ENCODE measurements at places on chromosomes 7 and 10.
A peak's percentile ranks its signal among the peaks of the same experiment; 100 is the strongest.

DNA sequence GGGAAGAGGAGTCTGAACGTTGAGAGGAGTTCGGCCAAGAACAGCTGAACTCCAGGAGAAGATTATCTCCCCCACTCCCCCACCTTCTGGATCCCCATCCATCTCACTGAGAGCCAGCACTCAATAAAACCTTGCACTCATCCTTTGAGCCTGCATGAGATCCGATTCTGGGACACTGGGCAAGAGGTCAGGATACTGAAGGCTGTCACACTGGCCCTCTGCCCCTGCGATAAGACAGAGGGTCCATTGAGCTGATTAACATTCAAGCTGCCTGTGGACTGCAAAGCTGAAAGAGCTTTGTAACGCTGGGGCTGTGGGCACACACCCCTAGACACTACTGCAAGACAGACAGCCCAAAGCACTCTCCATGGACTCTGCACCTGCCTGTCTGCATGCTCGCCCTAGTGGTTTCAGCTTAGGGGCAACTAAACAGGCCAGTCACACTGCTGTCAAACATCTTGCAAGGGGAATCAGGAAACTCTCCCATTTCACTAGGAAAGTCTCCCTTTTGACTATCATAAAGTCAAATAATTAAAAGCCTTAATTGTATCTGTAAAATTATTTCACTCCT is 42.3 kb upstream of the CNTNAP2 start:
- DNase-seq = no peak

DNA sequence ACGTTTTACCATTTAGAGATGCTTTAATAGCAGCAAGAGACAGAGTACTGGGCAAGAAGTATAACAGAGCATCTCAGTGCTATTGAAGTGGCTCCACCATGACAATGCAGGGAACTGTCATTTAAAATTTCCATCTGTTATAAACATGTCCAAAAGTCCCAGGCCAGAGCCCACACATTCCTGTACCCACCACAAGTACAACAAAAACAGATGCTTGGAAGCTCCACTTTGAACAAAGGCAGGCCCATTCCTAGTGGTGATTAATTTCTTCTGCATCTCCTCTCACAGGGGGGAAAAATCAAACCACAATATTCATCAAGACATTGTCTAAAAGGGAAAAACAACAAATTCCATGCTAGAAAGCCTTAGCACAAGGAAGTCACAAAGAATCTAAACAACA is 627.9 kb downstream of the PARD3 start:
- no peak for DNase-seq

DNA sequence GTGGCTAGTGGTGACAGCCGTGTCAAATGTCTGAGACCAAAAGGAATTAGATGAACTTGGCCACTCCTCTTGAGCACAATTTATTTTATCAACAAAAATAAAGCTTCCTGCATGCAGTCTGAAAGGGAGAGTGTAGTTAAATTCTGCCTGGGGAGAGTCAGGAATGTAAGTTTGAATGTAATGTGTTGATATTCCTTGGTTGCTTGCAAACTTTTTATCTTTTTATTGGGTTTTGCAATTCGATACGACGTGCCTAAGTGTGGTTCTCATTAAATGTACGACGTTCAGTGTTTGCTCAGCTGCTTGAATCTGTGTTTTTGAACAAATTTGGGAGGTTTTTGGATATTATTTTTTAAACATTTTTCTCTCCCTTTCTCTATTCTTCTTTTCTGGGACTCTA is 839.9 kb downstream of the CCSER2 start:
- no peak for DNase-seq

GRCh38 chr10:21516242-21517131 is 9.0 kb downstream of the SKIDA1 start:
- peak; percentile 64 for DNase-seq

DNA sequence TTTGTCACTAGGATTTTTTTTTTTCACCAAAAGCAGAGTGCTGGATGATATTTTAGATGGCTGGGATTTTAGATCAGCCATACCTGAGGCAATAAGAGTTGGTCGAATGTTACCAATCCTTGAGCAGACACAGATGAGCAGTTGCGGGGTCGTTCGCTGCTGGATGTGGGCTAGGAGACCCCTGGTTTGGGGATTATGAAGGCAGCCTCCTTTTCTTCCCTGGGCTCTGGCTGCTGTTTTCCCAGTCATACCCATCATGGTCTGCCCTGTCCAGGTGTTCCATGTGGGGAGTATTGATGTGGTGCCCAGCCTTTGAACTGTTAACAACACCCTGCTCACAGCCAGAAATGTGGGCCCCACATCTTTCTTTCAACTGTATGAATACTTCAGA is 5.0 kb downstream of the PTPRE start:
- no peak for DNase-seq

DNA sequence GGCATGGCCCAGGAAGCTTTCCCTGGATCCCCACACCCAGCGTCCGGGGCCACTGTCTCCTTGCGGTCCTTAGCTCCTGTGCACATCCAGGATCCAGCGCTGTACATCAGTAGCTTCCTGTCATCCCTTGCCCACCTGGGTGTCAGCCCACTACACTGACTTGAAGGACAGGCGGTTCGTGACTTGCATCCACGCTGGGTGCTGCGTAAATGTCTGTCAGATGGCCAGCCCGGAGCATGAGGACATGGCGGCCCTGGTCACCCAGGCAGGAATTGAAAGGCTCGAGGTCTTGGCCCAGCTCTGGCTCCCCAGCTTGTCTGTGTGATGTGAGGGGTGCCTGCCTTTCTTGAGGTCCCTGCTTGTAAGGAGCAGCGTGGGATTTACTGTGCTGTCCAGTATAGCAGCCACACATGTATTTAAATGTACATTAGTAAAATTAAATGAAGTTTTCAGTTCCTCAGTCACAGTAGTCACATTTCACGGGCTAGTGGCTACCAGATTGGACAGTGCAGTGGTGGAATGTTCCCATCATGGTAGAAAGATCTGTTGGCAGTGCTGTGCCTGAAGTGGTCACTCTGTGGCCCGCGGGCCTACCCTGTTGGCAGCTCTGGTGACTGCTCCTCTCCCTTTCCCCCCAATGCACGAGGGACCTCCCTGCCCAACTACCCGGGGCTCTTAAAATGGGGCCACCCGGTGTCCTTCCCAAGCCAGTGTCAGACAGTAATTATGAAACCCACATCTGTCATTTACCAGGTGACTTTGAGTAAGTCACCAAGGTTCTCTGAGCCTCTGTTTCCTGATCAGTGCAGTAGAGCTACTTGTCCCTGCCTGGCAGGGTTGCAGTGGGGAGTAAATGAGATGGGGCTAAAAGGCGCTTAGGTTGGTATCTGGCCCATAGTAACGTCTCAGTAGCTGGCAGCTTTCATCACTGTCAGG is 97.8 kb upstream of the PPIF start:
- no peak for DNase-seq

- no peak for DNase-seq
Observed at GRCh38 chr10:7491949-7492659, 81.3 kb upstream of the SFMBT2 start.

DNA sequence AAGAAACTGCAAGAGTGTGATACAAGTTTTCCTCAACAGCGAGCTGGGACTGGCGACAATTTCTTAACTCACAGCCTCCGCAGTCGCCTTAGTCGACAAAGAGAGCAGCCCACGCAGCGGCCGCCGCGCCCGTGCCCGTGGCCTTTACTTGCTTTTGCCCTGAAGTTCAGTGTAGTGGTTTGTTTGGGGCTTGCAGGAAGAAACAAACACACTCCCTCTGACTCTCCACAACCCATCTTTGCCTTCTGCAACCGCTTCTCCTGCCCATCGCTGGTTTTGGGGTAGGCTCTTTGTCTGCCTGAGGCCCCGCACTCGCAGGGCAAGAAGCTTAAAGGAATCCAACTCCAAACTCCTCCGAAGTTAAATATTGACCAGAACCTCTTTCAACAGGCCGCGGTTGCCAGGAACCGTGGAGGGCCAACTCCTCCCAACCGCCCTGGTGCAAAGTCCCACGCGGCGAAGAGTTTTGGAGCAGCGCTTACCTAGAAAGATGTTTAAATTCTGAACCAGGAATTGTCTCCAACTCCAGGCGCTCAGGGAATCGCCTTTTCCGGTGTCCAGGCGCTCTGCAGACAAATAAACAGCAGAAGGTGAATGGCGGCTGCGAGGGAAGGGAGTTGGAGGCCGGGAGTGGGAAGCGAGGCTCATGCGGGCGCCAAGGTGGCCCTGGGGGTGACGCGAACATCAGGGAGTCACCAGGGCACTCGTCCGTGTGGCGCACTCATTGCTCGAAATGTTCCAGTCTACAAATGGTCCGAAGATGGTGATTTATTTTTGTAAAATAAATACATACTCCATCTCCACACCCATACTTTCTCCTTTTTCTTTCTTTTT is 8.3 kb downstream of the HOXA4 start:
- no peak for DNase-seq

DNA sequence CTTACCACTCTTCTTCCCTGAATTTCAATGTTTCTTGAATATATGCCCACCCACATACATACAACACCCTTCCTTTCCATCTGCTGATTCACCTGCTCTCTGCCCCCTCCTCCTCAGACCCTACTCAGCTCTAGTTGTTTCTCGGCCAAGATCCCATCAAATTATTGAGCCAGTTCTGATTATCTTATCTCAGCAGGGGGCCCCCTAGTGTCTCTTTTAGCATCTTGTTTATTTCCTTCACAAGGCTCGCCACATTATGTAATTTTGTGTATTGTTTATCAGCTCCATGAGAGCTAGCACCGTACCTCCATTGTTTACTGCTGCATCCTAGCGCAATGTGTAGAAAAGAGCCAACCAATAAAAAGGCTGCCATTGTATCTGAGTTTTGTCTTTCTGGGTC is 71.9 kb downstream of the FAM13C start:
- DNase-seq = no peak

DNA sequence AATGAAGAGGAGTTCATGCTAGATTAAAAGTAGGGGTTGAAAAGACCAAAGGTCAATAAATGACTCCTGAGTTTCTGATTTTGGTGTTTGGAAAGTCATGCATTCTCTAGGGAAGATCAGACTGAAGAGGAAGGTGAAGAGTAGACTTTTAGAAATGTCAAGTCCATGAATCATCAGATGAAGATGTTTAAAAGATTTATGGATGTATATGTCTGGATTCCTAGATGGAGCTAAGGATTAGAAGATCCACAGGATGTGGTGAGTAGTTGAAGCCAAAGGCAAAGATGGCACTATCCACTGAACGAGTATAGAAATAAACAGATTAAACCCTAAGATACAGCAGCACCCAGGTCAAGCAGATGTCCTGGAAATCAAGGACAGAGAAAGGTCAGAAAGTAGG is 298.5 kb downstream of the GPAM start:
- DNase-seq = no peak

DNA sequence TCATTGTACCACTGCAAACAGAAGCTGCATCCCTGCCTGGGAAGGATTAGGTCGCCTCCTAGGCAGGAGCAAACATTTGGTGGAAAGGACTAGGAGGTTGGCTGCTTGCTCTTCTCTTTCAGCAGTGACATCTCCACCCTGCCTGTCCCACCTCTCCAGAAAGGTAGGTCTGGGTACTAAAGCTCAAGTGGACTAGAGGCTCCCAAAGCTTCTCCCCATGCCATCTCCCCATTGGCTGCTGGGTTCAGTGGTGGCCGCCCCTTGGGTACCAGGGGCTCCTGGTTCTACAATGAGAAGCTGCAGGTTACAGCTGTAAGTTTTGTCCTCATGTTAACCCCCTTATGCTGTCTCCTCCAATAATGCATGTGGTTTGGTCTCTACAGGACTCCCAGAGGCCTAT is 180.7 kb upstream of the MKI67 start:
- no peak for DNase-seq

DNA sequence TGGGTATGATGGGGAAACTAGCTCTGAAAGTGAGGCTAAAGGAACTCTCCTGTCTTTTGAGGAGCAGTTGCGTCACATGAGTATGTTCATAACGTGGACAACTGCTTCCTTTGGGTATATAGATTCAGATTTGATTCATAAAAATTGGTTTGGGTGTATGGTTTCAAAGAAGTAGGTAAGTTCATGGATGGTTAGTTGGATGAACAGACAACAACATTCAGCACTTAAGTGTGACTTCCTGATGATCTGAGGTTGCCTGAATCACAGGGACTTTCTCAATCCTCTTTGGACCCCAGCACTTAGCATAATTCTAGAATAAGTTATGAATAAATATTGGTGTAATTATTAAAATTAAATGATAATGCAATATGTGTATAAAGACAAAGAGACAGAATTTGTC is 43.4 kb downstream of the MACC1 start:
- no peak for DNase-seq

DNA sequence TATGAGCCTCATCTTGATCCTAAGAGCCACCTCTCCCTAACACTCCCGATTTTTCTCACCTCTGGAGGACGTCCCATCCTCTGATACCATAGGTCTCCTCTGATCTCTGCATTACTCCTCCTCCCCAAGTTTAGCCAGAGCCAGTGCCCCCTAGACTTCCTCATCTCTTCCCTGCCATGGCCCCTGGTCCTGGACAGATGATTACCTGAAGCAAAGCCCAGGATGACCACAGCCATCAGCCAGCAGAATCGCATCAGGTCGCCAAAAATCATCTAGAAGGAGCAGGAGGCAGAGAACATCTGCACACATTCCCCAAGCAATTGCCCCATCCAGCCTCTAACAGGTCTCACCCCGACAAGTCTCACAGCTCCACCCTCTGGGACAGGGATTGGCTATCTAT is 11.7 kb downstream of the TRPV6 start:
- DNase-seq = no peak

DNA sequence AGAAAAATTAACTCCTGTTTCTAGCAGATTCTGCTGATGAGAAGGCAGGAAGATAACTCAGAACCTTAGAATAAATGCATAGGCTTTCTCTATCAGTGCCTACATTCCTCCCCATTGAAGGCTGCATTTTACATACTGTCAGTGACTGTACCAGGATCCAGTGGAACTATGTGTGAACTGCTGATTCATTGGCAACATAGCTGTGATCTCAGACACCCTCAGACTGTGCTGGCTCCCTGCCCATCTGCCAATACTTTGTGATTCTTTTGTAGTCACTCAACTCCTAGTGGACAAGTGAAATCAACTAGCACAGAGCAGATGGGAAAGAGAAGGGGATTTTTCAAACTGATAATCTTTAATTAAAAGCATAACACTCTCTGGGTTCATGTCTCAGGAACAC is 375.8 kb downstream of the MDFIC start:
- DNase-seq = no peak

GRCh38 chr10:122316224-122316884 is 45.3 kb downstream of the BTBD16 start:
- no peak for DNase-seq

DNA sequence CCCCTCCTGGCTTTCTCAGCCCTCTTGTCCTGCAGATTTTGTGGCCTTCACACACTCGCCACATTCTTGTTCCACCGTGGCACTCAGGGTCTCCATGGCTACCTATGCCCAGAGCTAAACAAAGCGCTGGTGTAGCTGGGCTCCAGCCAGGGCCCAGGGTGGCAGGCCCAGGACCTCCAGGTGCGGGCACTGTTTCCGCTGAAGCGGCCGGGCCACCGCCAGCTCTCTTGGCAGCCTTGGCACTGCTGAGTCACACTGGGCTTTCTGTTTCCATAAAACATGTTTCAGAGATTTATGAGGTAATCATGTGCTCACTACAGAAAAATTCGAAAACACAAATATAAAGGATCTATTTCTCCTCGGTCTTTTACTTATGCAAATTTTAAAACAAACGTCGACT is 51.3 kb downstream of the AOC1 start:
- DNase-seq = peak; percentile 26

GRCh38 chr10:128940081-128940480 is 527.0 kb upstream of the MGMT start:
- DNase-seq = no peak
